EL (cell line): ENCODE measurements at places on chromosomes 6 and 20.
A peak's percentile ranks its signal among the peaks of the same experiment; 100 is the strongest.

GRCh38 chr20:44714102-44714700, 968 bp upstream of the CCN5 start:
- DNase-seq = no peak

DNA sequence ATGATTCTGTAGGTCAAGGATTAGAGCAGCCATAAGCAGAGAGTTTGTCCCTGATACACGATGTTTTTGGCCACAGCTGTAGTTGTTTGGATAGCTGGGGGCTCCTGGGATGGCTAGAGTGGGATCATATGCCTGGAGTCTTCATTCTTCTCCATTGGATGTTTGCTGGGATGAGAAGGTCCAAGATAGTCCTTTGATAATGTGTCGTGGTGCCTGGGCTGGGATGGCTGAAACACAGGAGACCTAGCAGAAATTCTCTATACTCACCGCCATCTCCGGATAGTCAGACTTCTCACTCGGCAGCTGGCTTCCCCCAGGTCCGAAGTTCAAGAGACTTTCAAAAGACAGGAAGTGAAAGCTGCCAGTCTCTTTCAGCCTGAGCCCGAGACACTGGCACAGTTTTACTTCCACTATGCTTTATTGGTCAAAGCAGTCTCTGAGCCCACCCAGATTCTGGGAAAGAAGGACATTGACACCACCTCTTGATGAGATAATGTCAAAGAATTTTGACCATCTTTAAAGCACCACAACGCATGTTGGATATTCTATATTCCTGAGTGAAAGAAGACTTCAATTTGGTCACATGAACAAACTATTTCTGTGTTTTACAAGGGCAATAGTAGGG, 16.0 kb downstream of the MARCKS start:
- DNase-seq = no peak

DNA sequence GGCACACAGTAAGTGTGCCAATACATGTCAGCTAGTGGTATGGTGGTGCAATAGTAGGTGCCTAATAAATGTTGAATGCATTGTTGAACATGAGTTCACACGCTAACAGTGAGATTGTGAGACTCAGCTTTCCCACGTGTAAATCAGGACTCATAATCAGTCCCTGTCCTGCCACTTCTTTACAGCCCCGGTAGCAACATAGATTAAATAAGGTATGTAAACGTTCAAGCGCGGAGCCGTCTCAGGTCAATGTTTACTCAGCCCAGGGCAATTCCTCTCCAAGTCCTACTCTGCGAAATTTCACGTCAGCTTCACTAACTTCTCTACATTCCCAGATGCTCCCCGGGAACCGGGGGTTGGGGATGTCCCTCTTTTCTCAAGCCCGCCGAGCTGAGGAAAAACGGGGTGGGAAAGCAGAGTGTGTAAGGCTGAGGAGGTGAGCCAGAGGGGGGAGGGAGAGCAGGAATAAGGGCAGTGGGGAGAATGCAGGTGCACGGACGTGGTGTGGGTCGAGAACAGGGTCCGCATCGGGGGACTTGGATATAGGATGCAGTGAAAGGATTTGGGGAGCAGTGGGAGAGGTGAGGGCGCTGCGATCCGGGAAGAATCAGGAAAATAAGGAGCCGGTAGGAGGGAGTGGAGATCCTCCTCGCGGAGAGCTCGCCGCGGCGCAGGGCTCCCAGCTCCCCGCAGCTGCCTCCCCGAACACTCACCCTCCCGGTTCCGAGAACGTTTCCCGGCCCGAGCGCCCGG, 544 bp upstream of the TP53INP2 start:
- DNase-seq = peak; percentile 32

GRCh38 chr6:33132081-33132524, 56.3 kb downstream of the HLA-DPB1 start:
- DNase-seq = no peak

DNA sequence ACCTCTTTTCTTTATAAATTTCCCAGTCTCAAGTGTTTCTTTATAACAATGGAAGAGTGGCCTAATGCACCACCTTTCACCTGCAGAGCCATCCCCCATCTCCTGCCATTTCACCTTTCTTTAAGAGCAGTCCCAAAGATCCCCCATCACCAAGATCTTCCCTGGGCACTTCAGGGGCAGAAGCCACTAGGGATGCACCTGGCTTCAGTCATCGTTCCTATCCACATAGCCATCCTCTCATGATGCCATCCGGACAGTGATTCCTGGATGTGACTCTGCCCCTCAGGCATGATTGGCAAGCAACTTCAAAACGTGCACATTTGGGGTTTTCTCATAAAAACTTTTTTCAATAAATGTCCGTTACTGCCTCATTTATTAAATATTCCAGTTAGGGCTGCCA, 225.9 kb downstream of the TBXT start:
- DNase-seq = no peak

DNA sequence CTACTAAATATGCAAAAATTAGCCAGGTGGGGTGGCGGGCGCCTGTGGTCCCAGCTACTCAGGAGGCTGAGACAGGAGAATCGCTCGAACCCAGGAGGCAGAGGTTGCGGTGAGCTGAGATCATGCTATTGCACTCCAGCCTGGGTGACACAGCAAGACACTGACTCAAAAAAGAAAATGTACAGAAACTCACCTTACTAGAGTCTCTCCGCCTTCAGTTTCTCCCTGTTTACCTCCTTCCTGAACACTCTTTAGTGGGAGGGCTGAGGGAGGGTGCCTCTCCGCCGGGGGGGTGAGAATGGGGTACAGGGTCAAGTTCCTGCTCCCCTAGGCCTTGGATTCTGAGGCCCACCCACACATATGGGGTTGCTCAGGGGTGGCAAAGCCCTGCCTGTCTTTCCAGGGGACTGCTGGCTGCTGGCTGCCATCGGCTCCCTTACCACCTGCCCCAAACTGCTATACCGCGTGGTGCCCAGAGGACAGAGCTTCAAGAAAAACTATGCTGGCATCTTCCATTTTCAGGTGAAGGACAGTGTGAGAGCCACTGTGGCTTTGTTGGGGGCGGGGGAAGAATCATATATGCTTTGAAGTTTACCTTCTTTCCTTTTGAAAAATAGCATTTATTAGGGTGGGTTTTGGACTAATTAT, 13.4 kb downstream of the CAPN11 start:
- no peak for DNase-seq

DNA sequence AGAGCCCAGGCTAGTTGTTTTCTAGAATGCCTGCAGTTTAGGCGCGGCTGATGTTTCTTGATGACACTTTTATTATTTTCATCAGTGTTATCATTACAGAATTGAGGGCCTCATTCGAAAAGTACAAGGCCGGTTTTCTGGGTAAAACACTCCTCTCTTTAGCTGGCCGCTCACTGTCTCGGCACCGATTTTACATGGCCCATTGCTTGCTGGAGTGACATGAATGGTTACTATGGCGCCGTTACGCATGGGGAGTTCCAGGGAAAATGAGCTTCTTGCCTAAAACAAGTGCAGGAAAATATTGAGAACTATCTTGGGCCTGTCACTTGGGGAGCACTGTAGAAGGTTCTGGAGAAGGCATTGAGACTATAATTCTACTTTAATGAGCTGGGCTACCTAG, 317.8 kb downstream of the CDH4 start:
- DNase-seq = no peak

GRCh38 chr6:140174524-140174923, 800.1 kb upstream of the CITED2 start:
- peak; percentile 98 for DNase-seq

DNA sequence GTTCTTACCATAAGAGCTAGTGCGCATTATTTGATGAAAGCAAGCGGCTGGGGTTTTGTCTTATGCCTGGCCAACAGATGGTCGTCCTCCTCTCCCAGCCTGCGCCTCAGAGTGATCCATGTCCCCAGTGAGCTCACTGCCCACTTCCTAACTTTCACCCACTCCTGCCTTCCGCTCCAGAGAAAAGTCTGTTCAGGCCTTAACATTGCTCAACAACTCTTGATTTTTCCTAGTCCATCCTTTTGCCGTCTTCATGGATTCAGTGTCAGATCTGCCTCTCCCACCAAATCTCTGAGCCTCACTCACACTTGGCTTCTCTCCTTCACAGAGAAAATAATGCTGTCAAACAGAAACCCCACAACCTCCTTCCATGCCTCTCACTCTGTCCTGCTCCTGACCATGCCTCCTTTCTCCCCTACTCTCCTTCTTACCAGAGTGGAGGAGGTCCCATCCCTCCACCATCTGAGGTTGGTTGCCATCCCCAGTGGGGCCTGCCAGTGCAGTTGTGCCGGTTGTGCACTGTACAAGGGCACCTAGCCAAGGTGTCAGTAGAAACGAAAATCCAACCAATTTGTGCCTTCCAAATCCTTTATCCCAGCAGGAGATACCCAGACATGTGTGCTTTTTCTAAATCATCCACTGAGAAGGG, 58.9 kb upstream of the SRSF6 start:
- no peak for DNase-seq

- DNase-seq = peak; percentile 32
These were observed 4.5 kb downstream of the DEK start for GRCh38 chr6:18259675-18260447.

- DNase-seq = no peak
These were observed 54.8 kb downstream of the PFDN4 start for GRCh38 chr20:54262671-54263070.

GRCh38 chr6:2503816-2504494, 246.8 kb downstream of the MYLK4 start:
- DNase-seq = peak; percentile 21

DNA sequence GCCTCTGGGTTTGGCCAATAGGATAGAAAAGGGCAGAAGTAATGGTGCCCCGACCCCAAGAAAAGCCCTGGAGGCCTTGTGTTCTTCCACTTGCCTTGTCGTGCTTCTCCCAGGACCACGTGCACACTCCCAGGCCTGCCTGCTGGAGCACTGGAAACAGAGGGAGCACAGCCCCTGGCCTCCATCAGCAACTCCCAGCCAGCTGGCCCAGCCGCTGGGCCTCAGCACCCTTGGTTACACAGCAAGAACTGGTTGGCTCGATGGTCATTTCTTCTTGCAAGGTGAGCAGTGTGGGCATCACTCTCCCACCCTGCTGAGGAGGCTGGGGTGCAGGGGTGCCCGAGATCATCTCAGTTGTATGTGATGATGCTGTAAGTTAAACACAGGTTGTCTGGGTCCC, 69.2 kb upstream of the CST7 start:
- no peak for DNase-seq

DNA sequence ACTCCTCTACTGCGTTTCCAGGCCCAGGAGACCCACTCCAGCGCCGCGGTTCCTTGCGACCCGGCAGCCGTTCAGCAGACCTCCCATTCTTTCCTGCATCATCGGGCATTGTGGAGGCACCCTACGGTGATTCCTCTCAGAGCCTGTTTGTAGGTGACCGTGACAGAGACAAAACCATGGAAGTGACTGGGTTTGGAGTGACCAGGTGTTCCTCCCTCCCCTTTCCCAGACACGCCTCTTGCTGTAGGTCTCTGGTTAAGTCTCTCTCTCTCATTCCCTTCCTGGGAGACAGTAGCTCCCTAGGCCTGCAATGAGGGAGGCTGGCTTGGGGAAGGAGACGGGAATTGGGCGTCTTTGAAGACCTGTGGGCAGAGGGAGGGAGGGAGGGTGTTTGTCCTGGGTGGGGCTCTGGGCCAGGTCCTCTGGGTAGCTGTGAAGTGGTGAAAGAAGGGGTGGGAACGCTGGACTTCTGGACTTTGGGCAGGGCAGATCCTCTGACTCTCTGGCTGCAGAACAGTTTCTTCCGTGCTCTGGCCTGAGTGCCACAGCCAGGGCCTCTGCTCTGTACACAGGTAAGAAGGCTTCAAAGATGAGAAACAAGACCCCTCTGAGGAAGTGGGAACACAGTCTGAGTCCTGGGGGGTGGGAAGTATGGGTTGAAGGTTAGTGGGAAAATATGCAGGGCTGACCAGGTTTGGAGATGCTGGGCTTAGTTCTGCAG, 763 bp downstream of the KLC4 start:
- no peak for DNase-seq

DNA sequence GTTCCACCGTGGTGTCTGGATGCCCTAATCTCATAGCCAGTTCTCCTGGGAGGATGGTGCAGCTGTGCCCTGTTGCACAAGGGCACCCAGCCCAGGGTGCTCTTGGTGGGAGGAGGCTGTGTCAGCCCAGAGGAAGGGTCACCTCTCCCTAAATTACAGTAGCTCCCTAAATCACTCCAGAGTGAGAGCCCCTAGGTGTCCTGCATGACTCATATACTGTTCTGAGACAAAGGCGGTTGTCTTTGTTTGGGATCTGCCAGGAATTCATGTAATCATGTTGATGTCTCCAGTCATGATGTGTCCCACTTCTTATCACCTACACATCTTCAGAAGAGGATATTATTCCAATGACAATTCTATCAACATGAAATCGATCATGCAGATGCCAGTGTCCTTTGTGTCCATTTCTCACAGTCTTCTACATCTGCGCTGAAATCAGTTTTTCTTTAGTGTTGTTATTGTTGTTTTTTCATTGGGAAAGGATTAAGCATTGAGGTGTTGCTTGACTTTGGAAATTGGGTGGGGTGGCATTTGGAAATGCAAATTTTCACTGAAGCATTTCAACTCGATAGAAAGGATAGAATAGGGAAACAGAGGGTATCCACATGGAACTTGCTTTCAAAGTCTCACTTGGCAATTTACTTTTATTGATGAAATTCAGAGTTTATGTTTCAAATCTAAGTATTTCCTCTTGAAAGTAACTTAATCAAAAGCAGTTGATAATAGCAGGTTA, 19.5 kb downstream of the PERP start:
- DNase-seq = peak; percentile 22

GRCh38 chr6:26286168-26286877, 78.7 kb upstream of the BTN3A2 start:
- peak; percentile 69 for DNase-seq

DNA sequence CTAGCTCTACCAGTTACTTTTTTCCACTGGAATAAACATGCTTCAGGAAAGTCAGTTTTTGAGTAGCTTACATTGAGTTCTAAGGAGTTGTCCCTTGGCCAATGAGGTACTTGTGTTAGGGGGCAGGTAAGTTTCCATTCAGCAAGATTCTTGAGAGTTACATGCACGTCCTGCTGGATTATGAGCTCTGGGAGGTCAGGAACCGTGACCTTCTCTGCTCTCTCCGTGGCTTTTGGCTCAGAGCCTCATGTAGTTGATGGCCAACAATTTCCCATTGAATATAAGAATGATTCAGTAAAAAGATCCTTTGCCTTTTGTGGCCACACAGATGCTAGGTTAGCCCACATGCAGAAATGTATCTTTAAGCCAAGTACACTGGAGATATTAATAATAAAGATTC, 181.8 kb upstream of the RALGAPA2 start:
- DNase-seq = no peak

- no peak for DNase-seq
These were observed 150.1 kb downstream of the FARS2 start for GRCh38 chr6:5411414-5411813.
